ENCODE measurements at places on chromosomes 7 and 10.
A peak's percentile ranks its signal among the peaks of the same experiment; 100 is the strongest.

GRCh38 chr10:93435621-93436397 is 46.3 kb downstream of the MYOF start:
- no peak for DNase-seq

- no peak for DNase-seq
Measured at GRCh38 chr10:86172301-86172700, 194.3 kb downstream of the GRID1 start.

DNA sequence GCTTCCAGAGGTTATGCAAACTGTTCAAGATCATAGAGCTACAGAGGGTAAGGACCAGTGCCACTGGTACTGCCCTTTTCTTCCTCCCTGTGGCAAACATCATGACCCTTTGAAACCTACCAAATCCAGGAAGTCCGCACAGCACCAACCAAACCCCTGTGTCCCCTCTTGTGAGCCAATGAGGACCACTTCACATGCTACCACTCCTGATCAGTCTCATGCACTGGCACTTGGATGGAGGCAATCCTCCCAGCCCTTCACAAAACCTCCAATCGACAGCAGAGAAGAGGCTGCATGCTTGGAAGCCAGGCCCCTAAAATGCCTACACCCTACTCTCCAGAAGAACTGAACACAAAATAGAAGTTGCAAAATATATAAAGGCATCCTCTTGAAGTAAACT is 248.0 kb downstream of the TNS3 start:
- DNase-seq = no peak

DNA sequence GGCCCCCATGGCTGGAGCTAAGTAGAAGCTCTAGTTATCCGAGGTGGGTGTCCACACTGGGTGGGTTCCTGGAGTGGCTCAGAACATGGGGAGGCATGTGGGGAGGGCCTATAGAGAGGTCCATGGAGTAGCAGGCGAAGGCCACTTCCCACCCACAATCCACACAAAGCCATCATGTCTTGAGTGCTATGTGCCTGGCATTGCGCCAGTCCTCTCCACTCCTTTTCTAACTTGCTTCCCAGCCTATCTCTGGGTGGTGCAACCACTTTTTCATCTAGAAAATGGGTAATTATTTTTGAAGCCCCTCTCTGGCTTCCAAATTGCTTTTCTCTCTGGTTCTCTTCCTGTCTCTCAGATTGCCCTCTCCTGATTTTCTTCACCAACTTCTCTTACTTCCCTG is 263.6 kb downstream of the PHTF2 start:
- no peak for DNase-seq

DNA sequence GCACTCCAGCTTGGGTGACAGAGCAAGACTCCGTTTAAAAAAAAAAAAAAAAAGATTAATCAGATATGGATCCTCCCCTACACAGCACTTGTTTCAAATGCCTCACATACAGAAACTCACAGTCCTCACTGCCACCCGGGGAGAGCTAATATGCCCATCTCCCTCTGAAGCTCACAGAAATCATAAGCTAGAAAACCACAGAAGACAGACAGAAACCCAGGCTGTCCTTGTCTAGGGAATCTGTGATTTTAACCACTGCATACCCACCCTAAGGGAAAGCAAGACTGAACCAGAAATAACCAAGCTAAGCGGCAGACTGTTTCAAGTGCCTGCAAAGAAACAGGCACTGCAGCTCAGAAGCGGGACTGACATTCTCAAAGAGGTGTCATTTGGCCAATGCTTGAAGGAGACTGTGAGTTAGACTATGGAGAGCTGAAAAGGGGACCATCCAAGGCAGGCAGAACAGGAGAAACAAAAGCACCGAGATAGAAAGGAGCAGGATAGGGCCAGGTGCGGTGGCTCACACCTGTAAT is 37.6 kb downstream of the SLC37A3 start:
- no peak for DNase-seq

- DNase-seq = no peak
Measured at GRCh38 chr7:101206665-101207042, 5.8 kb upstream of the MOGAT3 start.

DNA sequence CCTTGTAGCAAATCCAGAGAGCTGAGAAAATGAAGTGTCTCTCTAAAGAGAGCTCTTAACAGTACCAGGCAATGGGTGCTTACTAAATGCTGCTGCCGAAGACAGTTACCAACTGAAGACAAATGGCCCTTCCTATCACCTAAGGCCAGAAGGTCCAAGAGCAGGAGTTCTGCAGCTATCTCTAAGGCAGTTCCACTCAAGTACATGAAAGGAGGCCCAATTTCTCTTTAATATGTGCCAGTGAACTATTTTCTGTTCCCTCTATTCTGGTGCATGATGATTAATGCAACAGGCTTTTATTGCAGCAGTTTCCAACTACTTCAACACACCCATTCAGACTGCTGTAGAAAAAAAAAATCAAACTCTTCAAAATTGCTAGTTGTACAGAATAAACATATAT is 122.5 kb downstream of the SLC25A13 start:
- DNase-seq = no peak

DNA sequence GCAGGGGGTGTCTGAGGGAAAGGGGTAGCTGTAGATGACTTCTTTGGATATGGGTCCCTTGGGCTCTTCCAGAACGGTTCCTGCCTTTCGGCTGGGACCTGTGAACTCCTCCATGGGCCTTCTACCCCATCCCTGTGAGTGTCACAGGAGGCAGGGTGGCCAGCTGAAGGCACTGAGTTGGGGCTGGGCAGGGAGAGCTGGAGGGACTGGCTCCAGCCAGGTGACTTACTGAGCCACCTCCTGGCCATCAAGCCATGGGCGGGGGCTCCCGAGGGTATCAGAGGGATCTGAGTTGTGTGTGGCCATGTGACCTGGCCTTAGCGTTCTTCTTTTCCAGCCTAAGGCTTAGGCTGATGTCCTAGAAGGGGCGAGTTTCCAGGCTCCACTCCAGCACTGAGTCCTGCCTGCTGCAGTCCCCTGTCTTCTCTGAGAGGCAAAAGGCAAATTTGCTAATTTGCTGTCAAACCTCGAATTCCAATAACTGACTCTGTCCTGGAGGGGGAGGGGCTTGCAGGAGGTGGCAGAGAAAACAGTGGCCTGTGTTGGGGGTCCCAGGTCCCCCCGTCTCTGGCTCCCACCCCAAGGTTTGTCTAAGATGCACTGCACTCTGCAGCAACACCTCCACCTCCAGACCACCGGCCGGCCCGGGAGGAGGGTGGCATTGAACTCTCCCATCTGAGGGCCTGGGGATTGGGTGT is 27.2 kb downstream of the ADCYAP1R1 start:
- no peak for DNase-seq

DNA sequence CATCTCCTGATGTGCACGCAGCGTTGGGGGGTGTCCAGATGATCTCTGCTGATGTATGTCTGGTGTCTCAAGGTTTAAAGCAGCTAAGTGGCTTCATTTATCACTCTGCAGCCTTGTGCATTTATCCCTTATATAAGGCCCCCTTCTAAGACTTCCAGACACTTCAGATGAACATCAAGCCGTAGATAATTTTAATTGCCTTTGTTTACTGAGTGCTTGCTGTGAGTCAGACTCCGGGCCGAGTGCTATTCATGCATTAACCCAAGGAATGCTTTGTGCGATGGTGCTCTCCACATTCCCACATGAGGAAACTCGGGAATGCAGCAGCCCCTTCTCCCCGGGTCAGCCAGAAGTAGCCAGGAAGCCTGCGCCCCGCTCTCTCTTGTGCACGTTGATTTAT is 328.6 kb upstream of the COBL start:
- DNase-seq = no peak

DNA sequence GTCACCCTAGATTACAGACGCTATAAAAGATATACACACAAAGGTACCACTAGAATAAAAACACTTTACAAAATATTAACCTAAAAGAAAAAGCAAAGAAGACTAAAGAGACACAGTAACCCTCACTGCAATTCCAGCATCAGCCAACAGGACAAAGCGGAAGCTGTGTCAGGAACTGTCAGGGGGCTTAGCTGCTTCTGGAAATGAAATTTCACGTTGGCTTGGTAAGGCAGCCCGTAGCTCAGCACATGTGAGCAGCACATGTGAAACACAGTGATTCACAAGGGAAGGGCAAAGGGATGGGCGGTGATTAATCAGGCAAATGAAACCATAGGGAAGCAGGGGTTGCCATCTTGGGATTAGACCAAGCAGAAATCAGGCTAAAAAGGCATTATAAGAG is 195.4 kb downstream of the MGMT start:
- DNase-seq = no peak

DNA sequence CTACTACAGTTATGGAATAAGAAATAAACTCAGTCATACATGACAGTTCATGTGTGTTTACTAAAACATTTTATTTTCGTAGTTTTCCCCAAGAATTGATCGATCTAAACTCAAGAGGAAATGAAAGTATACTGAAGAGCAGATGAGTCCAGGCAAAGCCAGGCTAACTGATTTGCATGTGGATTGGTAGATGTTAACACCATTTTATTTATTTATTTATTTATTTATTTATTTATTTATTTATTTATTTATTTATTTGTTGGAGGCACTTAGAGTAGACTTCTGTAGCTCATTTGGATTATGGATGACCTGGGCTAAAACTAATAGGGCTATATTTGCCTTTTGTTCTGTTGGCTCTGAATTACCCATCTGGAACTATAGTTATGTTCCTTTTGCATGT is 68.5 kb upstream of the DKK1 start:
- DNase-seq = no peak

DNA sequence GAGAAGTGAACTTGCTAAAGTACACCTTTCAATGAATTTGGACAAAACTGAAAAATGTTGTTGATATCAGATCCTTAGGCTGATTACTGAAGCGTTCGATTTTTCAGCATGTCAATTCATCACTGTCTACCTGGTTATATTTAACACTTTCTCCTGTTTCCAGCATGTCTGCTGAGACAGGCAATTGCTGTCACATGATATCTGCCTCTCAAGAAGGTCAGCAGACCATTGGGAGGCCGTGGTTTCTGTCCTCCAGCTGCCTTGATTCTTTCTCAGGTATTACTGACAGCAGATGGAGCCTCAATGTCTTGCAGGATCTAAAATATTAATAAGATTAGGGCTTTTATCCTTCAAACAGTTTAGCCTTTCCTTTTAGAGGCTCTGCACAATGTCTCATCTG is 127.5 kb downstream of the SNX10 start:
- no peak for DNase-seq

DNA sequence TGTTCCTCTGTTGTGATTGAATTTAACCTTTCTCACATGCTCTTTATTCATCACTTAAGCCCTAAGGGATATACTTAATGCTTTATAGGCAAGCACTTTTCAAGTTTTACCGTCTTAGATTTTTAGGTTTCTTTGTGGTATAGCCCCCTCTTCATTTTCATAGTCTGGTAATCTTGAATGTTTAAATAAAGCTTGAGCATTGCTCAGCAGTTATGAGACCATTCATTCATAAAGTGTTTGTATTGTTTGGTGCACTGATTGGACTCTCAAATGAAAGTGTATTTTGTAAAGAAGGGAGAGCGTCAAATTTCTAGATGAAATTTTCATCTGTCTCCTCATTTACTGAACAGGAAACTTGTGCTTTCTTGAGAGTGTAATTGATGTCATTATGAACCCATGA is 25.2 kb downstream of the TASOR2 start:
- no peak for DNase-seq

- peak; percentile 36 for DNase-seq
Measured at GRCh38 chr10:24617771-24618396, 105.8 kb downstream of the ARHGAP21 start.

DNA sequence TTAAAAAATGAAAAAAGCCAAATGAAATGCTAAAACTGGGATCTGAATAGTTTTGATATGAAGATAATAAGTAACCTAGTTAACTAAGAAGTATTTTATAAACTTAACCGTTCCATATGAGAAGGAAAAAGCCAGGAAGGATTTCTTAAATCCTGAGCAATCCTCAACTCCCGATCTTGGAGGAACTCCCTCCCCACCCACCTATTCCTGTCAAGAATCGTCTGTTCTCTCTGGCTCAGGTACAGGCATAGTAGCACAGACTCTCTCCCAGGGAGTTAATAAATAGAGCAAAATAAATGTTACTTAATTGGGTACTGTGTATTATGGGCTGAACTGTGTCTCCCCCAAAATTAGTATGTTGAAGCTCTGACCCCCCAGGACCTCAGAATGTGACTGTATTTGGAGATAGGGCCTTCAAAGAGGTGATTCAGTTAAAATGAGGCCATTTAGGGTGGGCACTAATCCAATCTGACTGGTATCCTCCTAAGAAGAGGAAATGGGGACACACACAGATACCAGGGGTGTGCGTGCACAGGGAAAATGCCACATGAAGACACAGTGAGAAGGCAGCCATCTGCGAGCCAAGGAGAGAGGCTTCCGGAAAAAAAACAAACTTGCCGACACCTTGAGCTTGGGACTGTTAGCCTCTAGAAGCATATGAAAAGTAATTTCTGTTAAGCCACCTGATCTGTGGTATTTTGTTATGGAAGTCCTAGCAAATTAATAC is 28.7 kb downstream of the PUS7 start:
- DNase-seq = no peak

- DNase-seq = no peak
Measured at GRCh38 chr7:2967253-2967652, 76.4 kb downstream of the CARD11 start.

DNA sequence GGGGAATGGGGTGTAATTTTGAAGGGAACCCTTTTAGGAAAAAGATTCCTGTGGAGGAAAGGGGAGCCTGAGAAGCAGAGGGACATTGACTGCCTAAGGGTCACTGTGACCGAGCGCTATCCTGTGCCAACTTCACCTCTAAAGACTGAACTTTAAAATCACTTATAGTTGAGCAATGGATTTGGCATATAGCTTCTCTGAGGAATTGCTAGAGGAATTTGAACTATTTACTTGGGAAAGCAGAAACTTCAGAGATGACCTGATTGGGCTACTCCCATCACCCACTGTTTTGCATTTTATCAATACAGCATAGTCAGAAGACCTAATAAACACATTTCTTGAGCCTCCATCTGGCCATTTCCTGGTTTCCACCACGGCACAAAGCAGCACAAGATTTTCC is 23.7 kb upstream of the WNT16 start:
- no peak for DNase-seq

- DNase-seq = no peak
Measured at GRCh38 chr7:101096331-101096956, 11.2 kb downstream of the TRIM56 start.

GRCh38 chr7:66500087-66500486 is 128.6 kb upstream of the KCTD7 start:
- no peak for DNase-seq

GRCh38 chr7:2774935-2775334 is 69.2 kb downstream of the GNA12 start:
- DNase-seq = no peak

DNA sequence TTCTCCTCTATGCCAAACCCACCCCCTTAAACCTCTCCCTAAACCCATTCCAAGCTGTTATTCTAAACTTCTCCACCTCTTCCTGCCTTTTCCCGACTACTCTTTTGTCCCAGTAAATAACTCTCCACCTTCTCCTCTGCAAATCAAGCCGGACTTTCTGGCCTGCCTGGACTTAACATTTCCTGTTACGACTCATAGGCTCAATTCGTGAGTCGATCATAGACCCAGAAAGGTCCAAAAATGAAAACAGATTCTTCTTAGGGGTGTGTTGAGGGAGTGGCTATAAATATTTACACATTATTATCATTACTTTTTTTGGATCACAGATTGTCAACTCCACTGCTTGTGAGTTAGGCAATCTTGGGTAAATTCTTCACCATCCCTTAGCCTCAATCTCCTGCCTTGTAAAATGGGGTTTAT is 59.0 kb upstream of the HABP2 start:
- no peak for DNase-seq
